Muscle of arm (tissue), 14 donors: ENCODE measurements at places on chromosomes 2 and 18. TPM values are rescaled to one million over a fixed set of nuclear protein-coding genes. Genes with fewer than 3 reads are reported as not detected.

GRCh38 chr2:137467246-137467862 is 496.9 kb upstream of the HNMT start:
- DNase-seq, result peak; percentile 30

DNA sequence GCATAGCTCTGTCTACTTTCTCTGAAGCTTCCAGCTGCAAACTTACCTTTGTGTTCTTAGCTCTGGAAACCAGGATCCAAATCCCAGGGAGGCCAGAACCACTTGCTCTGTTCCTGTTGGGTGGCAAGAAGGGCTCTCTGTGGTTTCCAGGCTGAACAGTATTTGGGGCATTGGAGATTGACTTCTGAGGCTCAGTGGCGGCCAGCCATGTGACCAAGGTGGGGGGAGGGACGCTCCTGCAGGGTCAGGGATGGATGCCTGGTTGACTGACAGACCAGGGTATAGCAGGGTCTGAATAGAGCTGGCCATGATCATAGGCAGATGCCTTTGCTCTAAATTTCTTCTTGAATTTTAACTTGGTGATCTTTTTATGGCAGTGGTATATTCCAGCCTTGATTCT is 15.1 kb downstream of the SLC4A5 start:
- DNase-seq, result no peak

ANO7 gene
- 0.84 TPM for polyA plus RNA-seq

CIB4 gene
- polyA plus RNA-seq, result not detected

TMEM17 gene
- 2.2 TPM for polyA plus RNA-seq

DNA sequence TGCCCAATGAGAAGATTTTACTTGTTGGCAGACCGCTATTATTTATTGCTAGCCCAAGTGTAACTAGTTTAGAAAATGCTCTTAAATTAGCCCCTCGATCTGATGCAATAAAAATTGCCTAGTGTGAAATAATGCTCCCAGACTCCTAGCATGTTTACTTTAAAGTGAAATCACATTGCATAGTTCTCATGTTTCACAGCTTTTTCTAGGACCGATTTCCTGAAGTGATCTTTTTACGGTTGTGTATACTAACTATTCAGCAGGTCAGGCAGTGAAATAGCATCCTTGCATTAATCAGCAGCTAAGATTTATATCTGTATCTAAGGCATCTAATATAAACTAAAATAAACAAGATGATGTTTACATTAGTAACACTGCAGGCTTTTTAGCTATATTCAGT is 52.4 kb downstream of the PMS1 start:
- DNase-seq, result no peak

DNA sequence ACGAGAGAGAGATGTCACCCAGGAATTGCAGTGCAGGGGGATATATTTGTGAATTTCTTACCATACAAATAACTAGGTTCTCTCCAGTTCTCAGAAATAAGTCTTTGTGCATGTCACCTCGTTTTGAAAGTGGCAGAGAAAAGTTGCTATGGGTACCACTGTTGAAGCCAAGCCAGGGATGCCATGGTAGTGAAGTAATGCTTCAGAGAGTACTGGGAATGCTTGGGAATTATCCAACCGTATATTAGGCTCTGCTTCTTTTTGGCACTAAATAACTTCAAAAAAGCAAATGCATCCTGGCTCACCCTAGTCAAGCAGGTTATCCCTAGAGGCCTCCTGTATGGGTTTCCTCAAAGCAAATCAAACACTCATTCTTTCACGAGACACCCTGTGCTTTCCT is 50.7 kb upstream of the DDX18 start:
- no peak for DNase-seq

GRCh38 chr2:43803113-43803512 is 29.3 kb downstream of the DYNC2LI1 start:
- no peak for DNase-seq

GRCh38 chr2:25435421-25435820 is 93.7 kb upstream of the DNMT3A start:
- no peak for DNase-seq

- no peak for DNase-seq
Observed at GRCh38 chr18:10564975-10565773, 39.3 kb downstream of the NAPG start.

SATB2 gene
- polyA plus RNA-seq, result 2.0 TPM

CYTIP gene
- polyA plus RNA-seq, result 4.4 TPM

GRCh38 chr2:174487820-174488162 is 962 bp upstream of the GPR155 start:
- no peak for DNase-seq

DNA sequence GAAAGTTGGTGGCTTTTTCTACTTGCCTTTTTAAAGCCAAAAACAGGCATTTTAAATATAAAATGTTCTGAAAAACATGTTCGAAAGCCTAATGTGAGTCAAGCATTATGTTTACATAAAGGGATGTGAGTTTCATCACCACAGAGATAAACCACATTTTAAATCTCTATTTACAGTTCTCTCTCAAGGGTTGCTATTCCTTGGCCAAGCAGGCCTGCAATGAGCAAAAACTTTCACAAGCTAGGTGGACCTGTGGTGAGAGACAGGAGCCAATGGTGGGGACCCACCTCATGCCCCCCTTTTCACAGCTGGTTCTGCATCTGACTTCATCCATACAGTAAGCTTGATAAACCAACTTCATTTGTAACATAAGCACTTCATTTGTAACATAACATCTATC is 65.1 kb downstream of the CUL3 start:
- no peak for DNase-seq

DNA sequence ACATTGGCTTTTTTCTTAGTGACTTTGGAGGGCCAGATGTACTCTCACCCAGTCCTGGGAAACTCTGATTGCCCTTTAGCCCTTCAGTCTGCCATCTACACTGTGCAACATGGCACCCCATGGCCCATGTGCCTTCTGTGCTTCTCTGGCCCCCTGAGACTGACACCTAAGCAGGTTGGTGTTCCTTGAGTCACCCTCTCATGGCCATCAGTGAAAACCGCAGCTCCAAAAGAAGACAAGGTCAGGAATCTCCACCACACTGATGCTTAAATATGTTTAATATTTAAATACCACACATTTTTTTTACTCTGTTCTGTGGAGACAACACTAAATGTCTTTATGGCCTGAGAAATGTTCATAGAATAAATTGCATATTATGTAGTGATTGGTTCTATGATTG is 23.9 kb downstream of the DCC start:
- DNase-seq, result no peak

DNA sequence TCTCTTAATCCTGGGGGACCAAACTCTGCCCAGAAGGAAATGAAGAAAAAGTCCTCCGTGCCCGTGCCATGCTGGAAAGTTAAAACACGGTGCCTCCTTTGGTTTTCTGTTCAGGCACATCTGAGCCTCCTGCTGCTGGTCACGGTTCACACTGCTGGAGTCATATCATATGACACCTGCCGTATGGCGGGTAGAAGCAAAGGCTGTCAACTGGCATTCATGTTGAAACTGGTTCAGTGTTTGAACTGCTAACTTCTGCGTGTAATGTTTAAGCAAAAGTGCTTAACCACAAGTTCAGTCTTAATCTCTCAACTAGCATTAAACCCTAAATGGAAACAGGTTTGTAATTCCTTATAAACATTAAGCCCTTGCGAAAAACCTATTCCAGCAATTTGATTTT is 3.1 kb downstream of the STK39 start:
- no peak for DNase-seq

DNA sequence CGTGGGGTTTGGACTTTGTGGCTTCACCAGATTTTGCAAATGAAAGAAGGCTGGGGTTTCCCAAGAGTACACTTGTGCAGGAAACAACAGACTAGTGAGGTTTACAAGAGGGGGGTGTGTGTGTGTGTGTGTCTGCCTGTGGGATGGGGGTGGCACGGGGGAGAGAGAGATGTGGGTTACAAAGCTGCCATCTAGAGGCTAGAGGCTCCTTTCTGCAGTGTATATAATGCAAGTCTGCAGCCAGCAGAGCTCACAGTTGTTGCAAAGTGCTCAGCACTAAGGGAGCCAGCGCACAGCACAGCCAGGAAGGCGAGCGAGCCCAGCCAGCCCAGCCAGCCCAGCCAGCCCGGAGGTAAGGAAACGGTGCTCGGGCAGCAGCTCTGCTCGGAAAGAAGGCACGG is at the start of gene ACKR3:
Gene ACKR3 (plus strand): TSS at position 253 of the 401 bp plus-strand sequence. CDS start 10,641 bp downstream, outside the sequence.
- peak; percentile 79 for DNase-seq

DNA sequence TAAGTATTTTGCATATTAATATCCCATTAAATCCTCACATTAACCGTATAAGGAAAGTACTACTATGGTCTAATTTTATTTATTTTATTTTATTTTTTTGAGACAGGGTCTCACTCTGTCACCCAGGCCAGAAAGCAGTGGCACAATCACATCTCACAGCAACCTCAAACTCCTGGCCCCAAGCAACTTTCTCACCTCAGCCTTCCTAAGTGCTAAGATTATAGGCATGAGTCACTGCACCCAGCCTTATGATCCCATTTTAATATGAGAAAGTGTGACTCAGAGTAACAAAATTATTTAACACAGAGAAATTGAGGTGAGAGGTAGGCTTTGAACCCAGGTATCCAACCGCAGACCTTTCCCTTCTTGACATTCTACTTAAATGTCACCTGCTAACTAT is 330.0 kb upstream of the POU3F3 start:
- no peak for DNase-seq

DNA sequence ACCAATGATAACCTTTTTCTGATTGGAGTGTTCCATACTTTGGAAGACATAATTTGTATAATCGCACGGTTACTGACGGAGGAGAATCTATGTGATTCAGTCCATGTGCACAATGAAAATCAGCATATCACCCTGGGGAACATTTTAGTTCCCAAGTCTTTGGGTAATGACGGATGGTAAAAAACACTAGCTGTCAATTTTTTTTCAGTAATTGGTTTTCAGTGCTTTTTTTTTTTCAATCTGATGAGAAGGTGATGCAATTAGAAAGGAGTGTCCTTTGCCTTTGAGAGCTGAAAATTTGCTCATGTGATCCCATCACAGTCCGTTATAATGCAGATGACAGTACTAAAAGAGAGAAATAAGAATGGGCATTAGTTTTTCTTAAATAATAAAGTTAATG is 51.9 kb upstream of the THOC1 start:
- no peak for DNase-seq

ZAP70 gene
- polyA plus RNA-seq, result 7.4 TPM

DNA sequence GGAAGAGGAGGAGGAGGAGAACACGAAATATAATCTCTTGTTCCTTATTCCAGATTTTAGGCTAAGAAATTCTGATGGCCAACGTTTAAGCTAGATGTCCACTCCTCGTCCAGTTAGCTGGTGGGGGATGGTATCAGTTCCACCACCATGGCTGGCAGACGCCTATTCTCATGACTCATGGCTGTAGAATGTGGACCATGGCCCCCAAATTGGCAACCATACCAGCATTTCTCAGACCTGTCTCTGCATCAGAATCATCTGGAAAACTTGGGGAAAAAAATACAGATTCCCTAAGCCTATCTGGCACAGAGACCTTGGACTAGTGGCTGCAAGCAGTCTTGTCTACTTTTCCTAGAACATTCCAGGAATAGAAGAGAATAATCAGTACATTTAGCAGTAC is 267.7 kb upstream of the SIX2 start:
- no peak for DNase-seq

GRCh38 chr2:31079665-31080064 is 58.6 kb downstream of the GALNT14 start:
- no peak for DNase-seq

- no peak for DNase-seq
Observed at GRCh38 chr2:104939570-104940217, 85.8 kb downstream of the POU3F3 start.

GRCh38 chr2:224278531-224278930 is 123.4 kb downstream of the FAM124B start:
- DNase-seq, result no peak

- no peak for DNase-seq
Observed at GRCh38 chr18:55863391-55863706, 275.4 kb upstream of the TCF4 start.

DNA sequence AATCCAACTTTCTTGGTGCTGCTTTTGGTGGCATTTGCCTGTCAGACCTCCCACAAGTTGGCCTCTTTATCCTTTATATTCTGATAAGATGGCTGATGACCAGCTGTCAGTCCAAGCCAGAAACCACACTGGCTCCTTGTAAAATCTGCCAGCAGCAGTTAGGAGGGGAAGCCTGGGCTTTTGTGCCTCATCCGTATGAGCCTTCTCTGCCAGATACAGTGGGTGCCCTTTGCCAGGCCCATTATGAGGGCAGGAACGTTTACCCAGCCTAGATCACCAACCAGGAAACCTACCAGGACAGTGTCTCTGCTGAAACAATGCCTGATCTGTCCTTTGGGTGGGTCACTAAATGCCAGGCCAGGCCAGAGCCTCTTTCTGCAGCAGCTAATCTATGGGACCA is 202.9 kb upstream of the SP5 start:
- no peak for DNase-seq

DNA sequence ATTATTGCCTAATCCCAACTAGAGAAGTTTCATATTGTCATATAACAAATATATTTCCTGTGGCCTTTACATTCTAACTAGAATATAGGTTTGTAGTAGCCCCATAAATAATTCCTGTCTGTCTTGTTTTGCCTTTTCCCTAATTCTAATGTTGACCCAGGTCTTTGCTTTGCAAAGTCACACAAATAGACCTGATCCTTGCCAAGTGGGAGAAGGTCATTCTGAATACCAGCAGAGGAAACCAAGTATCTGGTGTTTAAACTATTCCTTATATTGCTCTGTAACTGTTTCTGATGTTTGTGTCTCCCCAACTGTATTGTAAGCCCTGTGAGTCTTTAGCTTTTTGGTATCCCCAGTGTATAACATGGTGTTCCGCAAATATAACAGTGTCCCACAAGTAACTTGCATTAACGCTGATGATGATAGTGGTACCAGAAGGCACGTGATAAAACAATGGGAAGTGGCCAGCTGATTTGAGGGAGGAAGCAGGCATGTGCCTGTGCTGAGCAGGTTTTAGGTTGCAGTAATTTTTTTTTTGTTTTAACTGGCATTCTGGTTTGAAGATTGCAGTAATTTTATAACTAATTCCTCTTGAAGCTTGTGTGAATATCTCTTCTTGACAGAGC is 11.1 kb downstream of the HADHB start:
- DNase-seq, result no peak

DNA sequence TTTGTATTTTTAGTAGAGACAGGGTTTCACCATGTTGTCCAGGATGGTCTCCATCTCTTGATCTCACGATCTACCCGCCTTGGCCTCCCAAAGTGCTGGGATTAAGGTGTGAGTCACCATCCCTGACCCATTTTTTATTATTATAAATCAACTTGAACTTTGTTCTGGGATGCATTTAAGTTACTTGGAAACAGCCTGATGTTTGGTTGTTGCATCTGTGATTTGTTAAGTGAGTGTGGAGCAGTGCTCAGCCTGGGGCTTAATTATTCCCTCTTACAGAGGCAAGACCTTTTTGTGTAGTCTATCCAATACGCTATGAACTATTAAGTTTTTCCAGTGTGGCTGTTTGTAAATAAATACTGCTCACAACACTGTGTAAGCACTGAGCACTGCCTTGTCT is 32.6 kb downstream of the MTA3 start:
- DNase-seq, result no peak

DNA sequence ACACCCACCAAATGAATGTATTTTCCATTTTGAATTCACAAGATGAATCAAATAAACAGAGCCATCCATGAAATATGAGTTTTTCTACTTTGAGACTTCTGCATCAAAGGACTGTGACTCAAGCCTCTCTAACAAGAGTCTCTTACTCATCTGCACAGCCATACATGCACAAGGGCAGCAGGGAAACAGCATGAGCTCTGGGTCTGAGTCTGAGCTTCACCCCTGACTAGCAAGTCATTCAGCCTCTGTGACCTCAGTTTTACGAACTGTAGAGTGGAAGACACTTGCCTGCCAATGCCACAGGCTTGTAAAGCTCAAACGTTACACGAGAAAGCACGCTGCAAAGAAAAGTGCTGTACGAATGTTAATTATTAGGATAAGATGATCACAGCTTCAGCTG is 42.9 kb downstream of the MREG start:
- no peak for DNase-seq

GRCh38 chr2:10359246-10359645 is 56.5 kb downstream of the HPCAL1 start:
- DNase-seq, result no peak
